ENCODE measurements at places on chromosomes 11 and 22. TPM values are rescaled to one million over a fixed set of nuclear protein-coding genes. Genes with fewer than 3 reads are reported as not detected.

The SEC14L6 gene
- 0.14 TPM for total RNA-seq

The MRGPRX4 gene
- total RNA-seq, result not detected

- DNase-seq, result no peak
These were observed 1.1 kb upstream of the EMID1 start for GRCh38 chr22:29204455-29205183.

GRCh38 chr11:45470151-45470793, 184.1 kb upstream of the SYT13 start:
- DNase-seq, result no peak

DNA sequence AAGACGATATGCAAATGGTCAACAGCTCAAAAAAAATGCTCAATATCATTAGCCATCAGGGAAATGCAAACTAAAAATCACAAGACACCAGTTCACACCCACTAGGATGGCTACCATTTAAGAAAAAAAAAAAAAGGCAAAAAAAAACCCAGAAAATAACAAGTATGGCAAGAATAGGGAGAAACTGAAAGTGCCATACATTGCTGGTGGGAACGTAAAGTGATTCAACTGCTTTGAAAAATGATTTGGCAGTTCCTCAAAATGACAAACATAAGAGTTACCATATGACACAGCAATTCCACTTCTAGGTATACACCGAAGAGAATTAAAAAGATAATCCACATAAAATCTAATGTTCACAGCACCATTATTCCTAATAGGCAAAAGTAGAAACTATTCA, 47.5 kb downstream of the PICALM start:
- DNase-seq, result no peak
